ENCODE measurements at places on chromosomes 12 and 14.

DNA sequence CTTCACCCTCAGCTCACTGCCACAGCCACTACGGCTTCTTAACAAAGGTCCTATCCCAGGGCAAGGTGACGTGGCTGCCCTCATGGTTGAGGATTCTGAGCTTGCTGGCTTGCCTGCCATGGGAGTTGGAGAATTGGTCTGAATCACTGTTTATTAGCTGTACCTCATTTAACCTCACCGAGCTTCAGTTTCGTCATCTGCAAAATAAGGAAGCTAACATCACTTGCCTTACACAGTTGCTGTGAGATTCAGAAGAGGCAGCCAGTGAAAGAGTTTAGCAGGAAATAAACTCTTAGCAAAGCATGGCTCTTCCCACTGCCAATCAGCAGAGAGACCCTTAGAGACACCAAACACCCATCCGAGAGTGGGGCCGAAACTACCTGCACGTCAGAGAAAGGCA, 90.1 kb upstream of the KCNA1 start:
- DNase-seq: no peak

DNA sequence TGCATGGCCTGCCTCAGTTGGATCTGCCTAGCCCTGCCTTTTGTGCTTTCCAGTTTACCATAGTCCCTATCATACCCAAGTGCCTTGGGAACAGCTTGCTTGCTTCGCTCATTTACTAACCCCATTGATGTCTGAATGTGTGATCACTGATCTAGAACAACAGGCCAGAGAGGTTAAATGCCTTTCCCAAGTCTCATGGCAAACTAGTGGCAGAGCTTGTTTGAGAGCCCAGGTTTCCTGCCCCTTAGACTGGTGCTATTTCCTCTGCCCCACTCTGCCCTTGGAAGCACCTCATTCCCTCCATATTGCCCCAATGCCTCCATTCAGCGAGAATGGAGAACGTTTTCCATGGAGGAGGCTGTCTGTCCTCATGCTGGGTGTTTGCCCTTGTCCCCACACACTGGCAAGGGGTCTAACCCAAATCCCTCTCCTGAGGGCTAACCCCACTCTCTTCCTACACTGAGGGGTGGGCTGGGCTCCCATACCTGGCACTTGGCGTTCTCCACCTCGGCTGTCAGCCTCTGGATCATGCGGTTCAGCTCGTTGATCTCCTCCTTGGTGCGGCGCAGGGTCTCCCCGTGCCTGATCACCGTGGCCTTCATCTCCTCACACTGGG, 19.8 kb downstream of the KRT7 start:
- no peak for DNase-seq

DNA sequence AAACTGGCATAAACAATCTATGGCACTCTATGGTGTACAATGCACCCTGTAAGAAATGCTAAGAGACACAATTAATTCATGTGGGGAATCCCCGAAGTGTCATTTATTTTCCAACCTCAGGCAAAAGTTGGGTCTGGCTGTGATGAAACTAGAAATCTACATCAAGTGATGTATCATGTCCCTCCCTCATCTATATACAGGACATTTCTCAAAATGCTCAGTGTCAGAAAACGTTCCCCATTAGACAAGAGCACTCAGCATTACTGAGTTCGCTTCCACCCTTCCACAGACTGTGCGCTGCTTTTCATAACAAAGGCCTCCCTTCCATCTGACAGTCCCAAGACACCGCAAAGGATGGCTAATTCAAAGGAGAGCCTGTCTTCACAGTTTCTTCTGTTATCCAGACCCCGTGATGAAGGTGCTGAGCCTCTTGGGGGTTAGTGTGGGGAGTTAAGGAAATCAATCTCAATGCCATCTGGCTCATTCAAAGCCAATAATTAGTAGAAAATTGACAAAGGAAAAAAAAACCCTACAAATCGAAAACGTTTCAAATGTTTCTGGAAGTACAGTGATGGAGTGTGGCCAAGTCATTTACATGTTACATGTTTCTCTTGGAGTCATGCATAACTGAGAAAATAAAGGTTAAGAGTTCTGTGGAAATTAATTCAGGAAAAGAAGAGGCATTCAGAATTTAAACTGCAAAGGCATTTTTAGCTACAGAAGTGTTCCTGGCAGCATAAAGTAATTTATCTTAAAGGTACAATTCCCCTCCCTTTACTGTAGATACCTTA, 7.5 kb downstream of the CCDC88C start:
- DNase-seq: no peak

DNA sequence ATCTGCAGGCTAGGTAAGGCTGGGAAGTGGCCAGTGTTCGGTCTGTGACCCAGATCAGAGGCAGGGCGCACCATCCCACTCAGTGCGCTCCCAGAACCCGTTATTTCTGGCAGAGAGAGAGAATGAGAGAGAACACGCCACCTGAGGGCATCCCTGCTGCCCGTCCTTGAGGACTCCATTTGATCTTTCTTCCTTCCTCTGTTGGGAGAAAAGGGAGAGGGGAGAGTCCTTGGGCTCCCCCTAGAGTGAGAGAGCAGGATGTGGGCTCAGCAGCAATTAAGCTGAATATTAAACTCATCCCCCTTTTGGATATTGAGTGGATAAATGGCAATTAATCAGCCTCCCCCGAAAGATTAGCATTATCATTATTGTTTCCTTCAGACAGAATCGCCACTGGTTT, 70.6 kb downstream of the IFT43 start:
- DNase-seq: no peak

GRCh38 chr12:2582631-2583030, 212.1 kb upstream of the FKBP4 start:
- DNase-seq: no peak

All from NCI-H1105 treated with DMSO at 0.1 percent for 48 hours (cell line).